Endothelial cell of umbilical vein (primary cell): ENCODE measurements at places on chromosomes 4 and X. TPM values are rescaled to one million over a fixed set of nuclear protein-coding genes. Genes with fewer than 3 reads are reported as not detected.
A peak's percentile ranks its signal among the peaks of the same experiment; 100 is the strongest.

DNA sequence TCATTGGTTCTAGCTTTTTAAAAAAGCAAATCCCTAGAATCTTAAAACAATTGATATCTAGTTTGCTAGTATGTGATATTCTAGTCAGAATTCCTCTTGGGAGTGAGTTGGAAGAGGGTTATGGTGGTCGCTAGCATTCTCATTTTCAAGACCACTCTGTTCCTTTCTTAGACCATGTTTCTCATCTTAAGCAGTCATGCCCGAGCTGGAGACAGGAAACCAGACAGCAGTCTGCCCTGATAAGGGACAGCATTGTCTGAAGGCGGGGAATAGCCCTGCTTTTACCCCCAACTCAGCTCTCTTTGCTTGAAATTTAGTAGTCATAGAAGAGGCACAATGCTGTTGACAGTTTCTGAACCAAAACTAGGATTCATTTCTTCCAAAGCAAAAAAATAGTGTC lies 5.2 kb downstream of the KLF3 start:
- H3K27me3 ChIP-seq = no peaks in the 10 kb centered on the region
- H3K4me3 ChIP-seq = no peak overlapping the region
- peaks cover 75% of the 10 kb centered on the region for H3K4me1 ChIP-seq
- H3K27ac ChIP-seq = peak overlapping the region; percentile 99
- peak; percentile 86 for DNase-seq
- no peaks in the 10 kb centered on the region for H3K36me3 ChIP-seq

Gene POF1B
- 0.20 TPM in 1 of 2 replicates, not detected in the other for total RNA-seq

Gene NAA11
- total RNA-seq = not detected in 2 replicates

DNA sequence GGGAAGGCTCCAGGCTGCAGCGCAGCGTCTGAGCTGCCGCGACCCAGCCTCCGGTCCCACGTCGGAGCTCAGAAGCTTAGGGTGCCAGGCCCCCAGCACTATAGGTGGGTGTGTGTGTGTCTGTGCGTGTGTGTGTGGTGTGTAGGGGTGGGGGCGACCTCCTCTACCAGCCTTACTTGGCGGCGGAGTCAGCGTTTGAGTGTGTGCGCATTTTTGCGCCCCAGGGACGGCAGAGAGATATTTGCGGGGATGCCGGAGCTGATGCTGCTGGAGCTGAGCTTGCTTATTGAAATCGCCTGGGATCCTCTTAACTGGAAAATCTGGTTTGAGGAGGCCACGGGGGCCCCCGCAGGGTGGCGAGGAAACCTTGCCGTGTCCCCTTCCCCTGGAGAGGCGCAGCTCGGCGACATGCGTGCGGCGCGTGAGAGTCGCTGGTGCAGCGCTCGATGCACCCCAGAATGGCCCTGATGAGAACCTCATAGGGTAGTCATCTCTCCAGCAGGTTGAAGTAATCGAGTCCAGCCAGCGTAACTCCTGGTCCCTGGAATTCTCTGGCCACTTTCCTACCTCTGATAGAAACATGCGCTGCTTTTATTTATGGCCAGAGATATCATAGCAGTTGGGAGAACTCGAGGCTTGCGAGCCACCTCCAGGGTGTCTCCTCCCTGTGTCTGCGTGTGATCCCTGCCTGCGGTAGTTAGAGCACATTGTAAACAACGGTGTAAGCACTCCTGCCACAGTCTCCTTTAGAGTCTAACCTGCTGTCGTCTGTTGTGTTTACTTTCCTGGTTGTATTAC lies 2.7 kb downstream of the ADGRL3 start:
- H3K4me1 ChIP-seq = no peaks in the 10 kb centered on the region
- DNase-seq = no peak
- H3K4me3 ChIP-seq = no peak overlapping the region
- peaks cover 50% of the 10 kb centered on the region for H3K27me3 ChIP-seq

Gene SULT1B1
- total RNA-seq = 59.5 and 68.2 TPM in 2 replicates
